ENCODE measurements at places on chromosomes 7 and 10.

DNA sequence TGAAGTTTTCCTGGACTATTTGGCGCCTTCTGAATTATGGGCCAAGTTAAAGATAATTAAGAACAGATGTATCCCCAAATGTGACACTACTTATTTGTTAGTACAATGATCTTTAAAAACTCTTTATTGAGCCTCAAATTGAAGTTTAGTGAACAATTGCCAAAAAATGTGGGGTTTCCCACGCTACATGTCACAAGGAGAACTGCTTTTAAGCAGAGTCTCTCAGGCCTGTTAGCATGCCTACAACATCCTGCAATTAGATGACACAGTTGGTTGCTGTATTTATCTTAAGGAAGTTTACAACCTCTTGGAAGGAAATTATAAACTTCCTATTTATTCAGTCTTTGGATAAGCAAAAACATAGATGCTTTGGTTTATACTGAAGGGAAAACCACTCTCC lies 733.0 kb downstream of the TNS3 start:
- no peak for DNase-seq

GRCh38 chr10:9656386-9656785 lies 1361.3 kb upstream of the CELF2 start:
- no peak for DNase-seq

DNA sequence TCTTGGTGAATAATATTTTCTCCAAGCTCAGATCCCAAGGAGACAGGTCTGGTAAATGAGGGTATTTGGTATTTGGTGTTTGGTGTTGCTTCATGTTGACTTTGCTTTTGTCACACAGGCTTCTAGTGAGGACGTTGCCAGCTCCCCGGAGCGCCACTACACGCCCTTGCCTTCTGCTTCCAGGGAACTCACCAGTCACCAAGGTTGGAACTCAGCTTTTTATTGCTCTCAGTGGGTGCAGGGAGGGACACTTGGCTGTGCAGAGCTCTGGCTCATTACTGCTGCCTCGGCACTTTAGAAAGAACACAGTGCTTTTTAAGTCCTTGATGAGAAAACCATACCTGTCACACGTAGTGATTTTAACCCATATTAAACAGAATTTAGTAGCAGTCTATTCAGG lies 892.9 kb downstream of the LRMDA start:
- DNase-seq, result no peak

DNA sequence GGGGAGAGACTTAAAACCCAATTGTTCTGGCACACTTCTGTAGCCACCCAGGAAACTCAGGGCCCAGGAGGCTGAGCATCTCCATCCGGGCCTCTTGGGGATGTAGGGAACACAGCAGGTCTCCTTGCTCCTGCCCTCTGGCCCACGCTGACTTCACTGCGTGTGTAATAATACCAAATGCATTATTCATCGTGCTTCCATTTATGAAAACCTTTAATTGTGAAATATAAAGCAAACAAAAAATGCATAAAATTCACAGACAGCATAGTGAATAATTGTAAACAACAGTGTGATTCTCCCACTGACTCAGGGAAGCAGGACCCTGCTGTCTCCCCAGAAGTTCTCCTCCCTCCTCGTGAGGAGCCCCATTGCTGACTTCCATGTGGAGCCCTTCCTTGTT lies 70.3 kb upstream of the SHH start:
- no peak for DNase-seq

DNA sequence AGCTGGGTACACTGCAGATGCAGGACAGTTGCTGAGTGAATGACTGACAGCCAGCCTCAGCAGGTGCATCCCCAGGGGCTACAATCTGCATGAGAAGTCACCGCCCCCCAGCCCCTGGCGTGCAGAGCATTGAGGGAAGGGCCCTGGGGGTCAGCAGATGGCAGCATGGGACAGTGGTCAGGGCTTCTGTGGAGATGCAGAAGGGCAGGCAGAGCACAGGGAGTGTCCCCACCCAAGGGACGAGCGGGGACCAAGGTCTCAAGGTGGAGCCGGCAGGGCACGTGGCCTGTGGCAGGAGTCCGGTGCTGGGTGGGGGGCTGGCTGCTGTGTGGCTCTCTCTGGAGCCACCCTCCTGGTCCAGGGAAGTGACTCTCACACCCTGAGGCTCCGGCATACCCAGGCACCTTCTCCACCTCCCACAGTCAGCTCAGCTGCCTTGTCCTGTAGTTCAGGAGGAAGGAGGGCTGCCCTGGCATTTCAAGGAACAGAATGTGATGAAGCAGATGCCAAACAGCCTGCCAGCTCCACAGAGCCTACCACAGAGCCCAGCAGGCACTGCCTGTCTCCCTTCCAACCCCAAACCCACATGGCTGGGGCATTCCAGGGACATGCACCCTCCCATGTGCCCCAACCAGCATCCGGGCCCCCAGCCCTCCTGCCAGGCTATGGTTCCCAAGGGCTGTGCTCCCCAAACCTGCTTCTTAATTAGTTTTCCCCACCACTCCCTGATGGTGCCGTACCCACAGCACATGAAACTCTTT lies 114.5 kb downstream of the TMEM130 start:
- DNase-seq, result no peak

- DNase-seq, result no peak
Observed at GRCh38 chr10:90602862-90603610, 254.8 kb downstream of the HTR7 start.

- no peak for DNase-seq
Observed at GRCh38 chr7:157676456-157677255, 339.9 kb downstream of the DNAJB6 start.

DNA sequence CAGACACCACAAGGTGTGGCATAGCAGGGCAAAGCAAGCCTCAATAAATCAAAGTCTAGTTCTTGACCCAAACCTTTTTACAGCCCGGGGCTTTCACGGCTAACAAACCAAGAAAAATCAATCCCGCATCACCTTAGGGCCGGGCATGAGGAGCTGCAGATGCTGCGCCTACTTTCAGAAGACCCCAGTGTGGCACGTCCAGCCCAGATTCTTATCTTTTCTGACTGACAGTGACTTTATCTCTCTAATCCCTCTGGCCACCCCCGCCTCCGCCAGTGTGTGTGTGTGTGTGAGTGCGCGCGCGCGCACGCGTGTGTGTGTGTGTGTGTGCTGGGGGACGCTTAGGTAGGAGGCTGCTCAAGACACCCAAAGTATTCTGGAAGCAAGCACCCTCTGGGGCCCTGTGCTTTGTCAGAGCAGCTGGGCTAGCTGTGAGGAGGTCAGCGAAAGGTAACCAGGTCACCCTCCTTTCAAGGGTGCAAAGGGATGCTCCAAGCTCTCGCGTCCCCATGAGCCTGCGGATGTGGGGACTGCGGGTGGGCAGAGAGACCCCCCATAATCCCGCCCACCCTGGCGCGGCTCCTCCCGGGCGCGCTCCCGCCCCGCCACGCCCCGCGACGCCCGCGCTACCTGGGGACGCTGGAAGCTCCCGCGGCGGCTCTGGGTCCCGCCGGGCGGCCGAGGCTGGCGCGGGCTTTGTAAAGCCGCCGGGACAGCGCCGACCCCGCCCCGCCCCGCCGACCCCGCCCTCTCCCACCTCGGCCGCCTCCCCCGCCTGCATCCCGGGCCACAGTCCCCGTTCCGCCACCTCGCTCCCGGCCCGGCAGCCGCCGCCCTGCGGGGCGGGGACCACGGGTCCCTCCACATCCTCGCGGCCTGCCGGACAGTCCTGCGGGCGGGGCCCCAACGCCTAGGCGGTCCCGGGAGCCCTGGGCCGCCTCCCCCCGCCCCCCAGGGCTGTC lies 57.1 kb upstream of the RHOBTB1 start:
- no peak for DNase-seq

DNA sequence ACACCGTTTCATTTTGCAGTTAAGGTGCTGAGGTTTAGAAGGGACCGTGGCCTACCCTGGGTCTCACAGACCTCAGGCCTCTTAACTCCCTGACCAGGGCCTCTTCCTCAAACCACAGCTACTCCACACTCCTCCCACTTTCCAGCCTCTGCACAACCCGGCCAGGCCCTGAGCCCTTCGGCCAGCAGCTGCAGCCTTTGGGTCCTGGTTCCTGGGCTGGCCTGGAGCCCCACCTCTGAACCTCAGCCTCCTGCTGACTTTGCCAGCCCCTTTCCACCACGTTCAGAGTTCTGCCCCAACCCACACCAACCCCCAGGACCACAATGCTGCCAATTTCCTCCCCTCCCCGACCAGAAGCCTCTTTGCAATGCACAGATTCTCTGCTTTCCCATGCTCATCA lies 84.1 kb downstream of the VOPP1 start:
- DNase-seq, result no peak

DNA sequence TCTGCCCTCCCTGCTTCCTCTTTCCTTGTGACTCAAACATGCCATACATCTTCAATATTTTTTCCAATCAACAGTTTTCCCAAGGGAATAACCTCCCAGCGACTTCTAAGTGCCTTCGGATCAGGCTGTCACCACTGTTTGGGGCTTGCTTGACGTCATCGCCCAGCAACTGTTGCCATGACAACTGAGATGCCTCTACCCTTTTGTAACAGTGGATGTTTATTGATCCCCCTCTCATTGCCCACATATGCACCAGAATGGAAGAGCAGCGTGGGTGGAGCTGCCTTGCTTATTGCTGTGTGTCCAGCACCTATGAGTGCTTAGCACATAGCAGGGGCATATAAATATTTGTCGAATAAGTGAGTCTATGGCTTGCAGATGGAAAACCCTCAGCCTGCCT lies 14.4 kb downstream of the FFAR4 start:
- DNase-seq, result no peak

GRCh38 chr7:85469446-85470010 lies 282.7 kb upstream of the SEMA3D start:
- DNase-seq, result no peak

DNA sequence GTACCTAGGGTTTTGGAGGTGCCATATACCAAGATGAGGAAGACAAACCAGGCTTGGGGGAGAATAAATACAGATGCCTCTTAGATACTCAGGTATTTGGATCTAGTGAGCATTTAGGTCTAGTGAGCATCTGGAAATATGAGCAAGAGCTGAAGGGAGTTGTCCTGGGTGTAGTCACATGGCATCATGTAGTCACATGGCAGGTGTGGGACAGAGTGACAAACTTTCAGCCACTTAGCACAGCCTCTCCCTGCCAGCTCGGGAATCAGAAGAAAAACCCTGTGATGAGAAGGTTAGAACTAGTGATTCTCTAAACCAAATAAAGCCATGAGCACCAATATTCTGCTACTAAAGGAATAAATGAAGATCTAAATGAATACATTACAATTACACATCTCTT lies 24.3 kb downstream of the RGR start:
- DNase-seq, result no peak

GRCh38 chr7:136058546-136058945 lies 81.4 kb upstream of the MTPN start:
- DNase-seq, result no peak

GRCh38 chr10:43192884-43193283 lies 54.6 kb downstream of the CSGALNACT2 start:
- no peak for DNase-seq

DNA sequence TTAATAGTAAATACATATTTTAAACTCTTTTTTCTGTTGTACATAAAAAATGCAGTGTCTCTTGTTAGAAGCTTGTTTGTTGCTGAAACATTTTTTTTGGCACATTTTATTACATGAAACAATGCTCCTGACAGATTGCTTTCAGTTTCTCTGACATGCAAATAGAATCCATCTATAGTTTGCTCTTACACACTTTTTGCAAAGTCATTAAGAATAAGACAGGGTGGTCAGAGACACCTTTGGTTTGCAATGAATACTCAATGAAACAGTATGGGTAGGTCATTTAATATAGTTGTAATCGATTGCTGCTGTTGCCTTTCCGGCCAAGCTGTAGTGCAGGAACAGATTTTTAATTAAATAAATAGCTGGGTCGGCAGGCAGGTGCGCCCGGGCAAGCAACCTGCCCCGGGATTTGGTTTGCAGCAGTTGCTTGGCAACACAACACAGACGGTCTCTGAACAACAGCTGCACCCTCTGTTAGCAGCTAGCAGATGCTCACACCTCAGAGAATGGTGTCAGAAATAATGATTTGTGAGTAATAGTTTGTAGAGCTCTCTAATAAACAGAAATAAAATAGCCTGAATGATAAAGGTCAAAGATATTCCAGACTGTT lies 115.7 kb upstream of the CACNA2D1 start:
- DNase-seq, result no peak
